ENCODE measurements at places on chromosomes 2 and 18.

GRCh38 chr18:73777356-73778031 lies 370.1 kb downstream of the FBXO15 start:
- no peak for DNase-seq

DNA sequence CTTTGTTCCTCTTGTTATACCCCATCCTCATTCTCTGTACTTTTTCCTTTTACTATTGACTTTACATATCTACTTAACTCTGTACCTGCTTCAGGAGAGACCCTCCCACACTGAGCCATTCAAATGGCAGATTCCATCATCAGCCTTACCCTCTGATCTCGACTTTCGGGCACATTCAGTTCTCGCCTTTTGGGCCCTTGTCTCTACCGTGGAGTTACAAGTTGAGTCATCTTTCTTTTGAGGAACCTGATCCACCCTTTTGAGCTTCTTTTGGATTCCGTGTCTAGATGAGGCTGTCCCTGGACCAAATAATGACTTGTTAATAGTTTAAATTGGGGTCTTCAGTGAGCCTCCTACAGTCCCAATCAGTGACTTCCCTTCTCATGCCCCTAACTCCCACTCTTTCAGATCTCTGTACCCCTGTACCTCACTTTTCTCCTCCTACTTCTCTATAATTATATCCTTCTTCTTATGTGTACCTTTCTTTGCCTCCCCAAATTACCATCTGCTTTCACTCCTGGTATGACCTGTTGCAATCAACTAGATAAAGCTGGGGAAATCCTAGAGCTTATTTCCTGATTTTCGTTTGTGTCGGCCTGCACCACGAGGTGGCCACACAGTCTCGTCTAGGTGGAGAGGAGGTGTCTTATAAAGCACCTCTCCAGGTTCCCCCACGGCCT lies 17.2 kb downstream of the SP110 start:
- DNase-seq, result peak; percentile 52

DNA sequence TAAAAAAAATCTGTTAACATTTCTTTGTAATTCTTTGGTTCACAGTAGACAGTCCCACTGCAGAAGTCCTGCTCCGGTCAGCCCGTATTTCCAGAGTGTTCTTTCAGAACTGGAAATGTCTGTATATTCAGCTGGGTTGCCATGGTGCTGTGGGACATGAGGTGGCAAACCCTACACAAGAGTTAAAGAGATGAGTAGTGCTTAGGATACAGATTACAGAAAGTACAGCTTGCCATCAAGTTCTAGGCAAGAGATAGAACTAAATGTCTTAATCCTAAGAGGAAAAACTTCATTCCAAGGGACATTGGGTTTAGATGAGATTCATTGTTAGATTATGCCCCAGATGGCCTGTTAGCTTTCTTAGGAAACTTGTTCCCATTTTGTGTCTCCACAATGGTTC lies 60.1 kb downstream of the FMNL2 start:
- DNase-seq, result no peak

- DNase-seq, result peak; percentile 90
Measured at GRCh38 chr2:10072656-10073480, 7.3 kb downstream of the CYS1 start.

GRCh38 chr2:14016289-14016955 lies 616.1 kb upstream of the LRATD1 start:
- no peak for DNase-seq

- peak; percentile 48 for DNase-seq
Measured at GRCh38 chr18:44679914-44680272, 795 bp upstream of the SETBP1 start.

GRCh38 chr2:168514692-168515091 lies 58.6 kb downstream of the CERS6 start:
- DNase-seq, result no peak

DNA sequence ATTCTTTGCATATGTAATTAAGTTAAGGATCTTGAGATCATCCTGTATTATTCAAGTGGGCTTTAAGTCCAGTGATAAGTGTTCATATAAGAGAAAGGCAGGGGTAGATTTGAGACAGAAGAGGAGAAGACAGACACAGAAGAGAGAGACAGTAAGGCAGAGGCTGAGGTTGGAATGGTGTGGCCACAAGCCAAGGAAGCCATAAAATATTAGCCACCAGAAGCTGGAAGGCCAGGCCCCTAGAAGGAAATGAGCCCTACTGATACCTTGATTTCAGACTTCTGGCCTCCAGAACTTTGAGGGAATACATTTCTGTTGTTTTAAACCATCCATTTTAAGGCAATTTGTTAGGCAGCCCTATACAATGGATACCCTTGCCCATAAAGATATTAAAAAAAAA lies 66.9 kb upstream of the DLX2 start:
- no peak for DNase-seq

GRCh38 chr2:30761226-30761625 lies 46.0 kb downstream of the CAPN13 start:
- no peak for DNase-seq

DNA sequence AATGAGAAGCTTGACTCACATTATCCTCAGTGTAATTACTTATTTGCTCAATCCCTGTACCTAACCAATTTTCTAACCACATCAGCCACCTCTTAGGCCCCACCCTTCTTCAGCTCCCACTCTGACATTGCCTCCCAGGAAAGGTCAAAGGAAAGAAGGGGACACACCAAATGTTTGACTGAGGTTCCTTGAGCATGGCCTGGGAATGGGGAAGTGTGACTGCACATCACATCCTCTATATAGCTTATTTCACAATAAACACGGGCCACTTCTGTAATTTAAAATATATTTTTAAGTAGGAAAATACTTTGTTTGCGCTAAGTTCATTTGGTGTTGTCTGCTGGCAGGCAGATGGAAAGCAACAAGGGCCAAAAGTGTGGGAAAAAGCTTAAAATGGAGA lies 3.0 kb upstream of the FIGLA start:
- DNase-seq, result no peak

DNA sequence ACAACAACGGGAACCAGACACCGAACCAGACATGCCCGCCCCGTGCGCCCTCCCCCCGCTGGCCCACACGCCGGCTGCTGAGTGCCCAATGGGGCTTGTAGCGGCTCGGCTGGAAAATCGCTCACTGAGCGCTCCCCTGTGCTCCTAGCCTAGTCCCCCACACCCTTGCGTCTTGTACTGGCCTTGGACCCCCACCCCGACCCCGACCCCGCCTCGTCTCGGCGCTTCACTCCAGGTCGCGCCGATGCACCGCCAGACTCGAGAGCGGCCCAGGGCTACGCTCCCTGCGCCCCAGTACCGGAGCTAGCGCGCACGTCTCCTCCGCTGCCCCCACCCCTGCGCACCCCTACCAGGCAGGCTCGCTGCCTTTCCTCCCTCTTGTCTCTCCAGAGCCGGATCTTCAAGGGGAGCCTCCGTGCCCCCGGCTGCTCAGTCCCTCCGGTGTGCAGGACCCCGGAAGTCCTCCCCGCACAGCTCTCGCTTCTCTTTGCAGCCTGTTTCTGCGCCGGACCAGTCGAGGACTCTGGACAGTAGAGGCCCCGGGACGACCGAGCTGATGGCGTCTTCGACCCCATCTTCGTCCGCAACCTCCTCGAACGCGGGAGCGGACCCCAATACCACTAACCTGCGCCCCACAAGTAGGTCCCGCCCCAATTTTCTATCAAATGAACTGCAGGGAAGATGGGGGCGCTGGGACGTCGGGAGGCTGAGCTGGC lies 1.5 kb downstream of the GAD1 start:
- DNase-seq, result no peak

GRCh38 chr18:77061946-77062517 lies 70.6 kb downstream of the MBP start:
- no peak for DNase-seq

DNA sequence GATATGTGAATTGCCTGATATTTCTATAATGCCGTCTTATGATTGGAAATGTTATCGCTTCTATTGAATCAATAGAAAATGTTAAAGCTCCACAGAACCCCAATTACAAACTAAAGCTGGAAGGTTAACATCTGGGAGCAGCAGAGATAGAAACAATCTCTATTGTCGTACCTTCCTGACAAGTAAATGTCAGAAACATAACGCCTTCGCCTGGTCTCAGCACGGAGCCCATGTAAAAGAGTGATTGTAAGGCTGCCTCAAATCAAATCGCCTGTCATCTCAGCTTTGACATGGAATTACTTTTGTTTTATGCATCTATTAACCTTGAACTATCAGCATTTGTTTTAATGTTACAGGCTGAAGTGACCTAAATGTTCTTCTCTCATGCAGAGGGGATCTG lies 885.9 kb upstream of the PIK3C3 start:
- DNase-seq, result no peak

- DNase-seq, result no peak
Measured at GRCh38 chr2:1728821-1729220, 15.5 kb downstream of the PXDN start.

DNA sequence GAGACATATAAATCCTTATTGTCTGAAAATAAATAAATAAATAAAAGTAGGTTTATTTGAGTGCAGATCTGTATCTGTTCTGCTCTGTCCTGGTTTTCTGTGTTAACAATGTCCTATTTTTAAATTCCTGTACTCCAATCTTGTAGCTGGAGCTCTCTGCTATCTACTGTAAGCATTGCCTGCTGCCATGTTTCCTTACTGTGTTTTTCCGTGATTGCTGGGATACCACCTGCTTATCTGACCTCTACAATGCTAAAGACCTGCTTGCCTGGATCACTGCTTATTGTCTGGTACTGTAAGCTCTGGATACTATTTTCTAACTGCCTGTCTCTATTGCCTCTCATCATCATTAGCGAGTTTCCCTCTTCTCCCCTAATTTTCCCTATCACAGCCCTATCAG lies 11.6 kb downstream of the PTPN4 start:
- DNase-seq, result no peak

DNA sequence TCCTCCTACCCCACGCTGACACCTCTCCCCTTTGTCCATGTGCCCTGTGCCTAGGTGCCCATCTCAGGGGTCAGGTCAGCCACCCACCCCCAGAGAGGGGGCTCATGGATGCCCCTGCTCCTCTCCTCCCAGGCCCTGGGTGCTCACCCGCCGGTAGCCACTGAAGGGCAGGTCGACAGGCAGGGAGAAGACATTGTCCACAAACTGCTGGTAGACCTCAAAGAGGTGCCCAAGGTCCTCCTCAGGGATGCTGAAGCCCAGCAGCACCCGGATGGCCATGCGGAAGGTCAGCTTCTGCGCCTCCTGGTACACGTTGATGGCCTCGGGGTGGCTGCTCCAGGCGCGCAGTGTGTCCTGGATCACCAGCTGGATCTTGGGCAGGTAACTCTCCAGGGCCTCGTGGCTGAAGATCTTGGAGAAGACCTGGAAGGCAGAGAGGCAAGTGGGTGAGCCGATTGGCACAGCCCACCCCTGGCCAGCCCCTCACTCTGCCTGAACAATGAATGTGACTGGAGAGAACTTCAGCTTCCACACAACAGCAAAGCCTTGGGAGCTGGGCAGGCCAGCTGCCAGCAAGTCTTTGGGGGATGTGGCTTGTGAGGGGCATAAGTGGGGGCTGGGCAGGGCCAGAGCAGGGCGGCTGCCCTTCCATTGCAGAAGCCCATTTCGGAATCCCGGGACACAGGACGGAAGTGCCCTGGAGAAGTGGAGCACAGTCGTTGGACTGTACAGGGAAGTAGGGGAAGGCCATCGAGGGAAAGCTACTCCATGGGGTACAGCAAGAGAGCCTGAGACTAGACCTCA lies 12.5 kb downstream of the CYP26B1 start:
- no peak for DNase-seq

DNA sequence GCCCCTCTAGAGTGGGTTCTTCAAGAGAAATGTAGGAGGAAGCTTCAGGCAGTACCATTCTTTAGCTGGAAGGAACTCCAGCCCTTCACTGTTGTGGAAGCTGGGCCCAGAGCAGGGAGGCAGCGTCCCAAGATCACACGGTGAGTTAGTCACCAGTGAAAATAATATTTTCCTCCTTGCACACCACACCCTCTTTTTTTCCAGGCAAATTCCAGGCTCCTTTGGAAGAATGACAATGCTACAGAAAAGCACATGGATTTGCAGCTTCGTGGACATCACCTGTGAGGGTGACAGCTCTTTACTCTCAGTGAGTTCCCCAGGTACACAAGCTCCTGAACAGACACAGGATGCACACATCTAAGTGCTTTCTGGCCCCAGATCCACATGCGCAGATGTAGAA lies 157.1 kb downstream of the COL6A3 start:
- no peak for DNase-seq

GRCh38 chr2:207015901-207016300 lies 76.6 kb downstream of the CPO start:
- DNase-seq, result no peak

DNA sequence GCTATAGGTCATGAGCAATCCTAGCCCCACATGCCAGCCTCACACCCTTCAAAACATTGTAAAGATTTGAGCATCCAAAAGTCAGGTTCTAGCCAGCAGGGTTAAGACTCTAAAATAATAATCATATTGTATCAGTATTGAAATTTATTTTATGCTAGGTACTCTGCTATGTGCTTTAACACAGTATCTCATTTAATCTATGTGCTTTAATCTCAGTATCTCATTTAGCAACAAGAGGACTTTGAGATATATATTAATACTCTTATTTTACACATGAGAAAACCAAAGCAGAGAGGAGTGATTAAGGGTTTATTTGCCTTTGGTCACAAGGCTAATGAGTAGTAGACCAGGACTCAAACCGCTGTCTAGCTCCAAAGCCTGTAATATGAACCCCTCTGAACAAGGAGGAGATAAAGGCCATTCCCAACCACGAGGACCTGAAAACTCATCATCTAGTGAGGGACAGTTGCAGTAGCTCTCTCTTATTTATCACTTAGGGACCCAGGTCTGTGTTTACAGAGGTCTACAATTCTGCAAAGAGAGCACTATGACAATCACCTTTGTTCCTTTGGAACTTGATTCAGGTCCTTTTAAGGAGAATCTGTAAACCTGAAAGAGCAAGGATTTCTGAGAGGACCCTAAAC lies 116.5 kb upstream of the SERTAD2 start:
- DNase-seq, result no peak

DNA sequence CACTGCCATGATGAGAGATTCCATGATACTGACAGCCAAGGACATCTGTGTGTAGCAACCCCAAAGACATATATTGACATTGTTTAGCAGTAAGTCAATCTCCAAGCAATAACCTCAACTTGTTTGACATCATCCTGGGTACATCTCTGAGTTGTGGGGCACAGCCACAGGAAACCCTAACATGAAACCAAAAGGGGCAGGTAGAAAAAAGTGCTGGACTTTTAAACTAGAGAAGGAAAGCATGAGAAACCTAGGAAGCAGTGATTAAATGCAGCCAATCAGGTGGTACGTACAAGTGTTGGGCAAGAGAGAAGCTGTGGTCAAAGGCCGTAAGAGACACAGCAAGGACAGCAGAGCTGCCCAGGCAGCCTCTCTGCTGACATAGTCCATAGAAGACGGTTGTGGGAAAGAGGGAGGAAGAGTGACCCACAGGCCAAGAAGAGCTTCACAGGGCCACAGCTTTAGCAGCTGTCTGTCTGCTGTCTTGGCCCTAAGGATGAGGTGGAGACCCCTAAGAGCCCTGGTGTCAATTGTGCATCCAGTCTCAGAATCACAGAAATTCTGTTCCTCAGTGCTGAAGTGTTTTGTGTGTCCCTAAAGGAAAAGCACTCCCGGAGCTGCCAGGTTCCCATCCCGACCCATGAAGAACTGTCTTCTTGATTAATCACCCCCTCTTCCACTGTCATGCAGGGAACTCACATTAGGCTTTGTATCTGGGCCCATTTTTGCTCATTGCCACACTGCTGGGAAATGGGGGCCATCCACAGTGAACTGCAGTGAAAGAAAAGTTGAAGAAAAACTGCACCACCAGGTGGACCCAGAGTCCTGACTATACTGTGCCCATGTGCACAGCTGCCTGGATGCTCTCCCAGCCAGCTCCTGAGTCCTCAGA lies 25.4 kb upstream of the CHN1 start:
- DNase-seq, result no peak

- no peak for DNase-seq
Measured at GRCh38 chr2:195313962-195314361, 343.1 kb upstream of the SLC39A10 start.
